Stimulated activated CD4-positive, alpha-beta T cell treated with anti-CD3 and anti-CD28 coated beads, Interleukin-15, amount 100 ng/mL, for 1 hour (primary cell): ENCODE measurements at places on chromosomes 5 and 9.

GRCh38 chr5:136675769-136676168, 310.4 kb upstream of the TRPC7 start:
- DNase-seq: no peak

GRCh38 chr5:140310434-140310833, 7.5 kb upstream of the PFDN1 start:
- no peak for DNase-seq

DNA sequence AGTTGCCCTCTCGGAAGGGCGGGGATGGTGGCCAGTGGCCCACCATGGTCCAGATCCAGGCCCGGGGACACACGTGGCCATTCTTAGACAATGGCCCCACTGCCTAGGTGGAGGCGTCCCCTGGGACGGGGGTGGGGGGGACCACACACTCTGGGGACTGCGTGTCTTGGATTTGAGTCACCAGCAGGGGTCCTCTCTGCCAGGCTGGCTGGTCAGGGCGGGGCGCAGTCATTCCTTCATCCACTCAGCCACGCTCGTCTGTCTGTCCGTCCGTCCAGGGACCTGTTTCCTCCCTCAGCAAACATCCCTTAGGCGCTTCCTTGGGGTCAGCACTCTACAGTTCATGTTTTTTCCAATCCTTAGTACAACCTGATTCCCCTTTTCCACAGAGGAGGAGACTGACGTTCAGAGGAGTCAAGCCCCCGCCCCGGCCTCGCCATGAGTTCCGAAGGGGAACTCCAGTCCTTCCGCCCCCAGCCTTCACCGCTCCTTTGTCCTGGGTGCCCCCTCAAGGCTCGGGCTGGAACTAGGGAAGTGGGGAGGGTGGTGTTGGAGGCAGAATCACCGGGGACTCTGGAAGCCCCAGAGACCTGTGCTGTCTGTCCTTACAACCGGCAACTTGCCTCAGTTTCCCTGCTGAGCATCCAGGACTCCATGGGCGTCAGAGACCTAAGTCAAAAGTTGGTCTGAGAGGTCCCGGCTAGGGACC, 276.6 kb upstream of the MVB12B start:
- DNase-seq: no peak

- DNase-seq: no peak
Measured at GRCh38 chr9:68949271-68950000, 64.5 kb downstream of the PRKACG start.

DNA sequence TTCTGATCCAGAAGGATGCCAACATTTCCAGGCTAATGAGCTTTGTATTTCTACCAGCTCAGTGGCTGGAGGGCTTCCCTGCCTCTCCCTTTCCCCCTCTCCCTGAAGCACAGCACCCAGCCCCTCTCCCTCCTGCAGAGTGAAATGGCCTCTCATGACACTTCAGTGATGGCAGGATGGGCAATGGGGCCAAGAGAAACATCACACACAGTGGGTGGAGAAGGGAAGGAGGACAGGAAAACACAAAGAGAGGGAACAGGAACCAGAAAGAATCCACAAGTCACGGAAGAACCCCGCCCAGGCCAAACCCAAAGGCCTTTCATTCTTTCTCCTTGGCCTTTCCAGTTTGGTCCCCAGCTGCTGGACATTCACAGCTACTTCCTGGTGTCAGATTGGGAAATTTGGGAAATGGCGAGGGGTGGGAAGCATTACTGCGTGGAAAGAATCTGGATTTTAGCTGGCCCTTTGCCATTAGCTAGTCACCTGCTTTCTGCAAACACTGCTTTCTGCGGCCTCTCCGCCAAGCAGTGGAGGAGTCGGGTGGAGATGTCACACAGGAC, 82.6 kb downstream of the GLDC start:
- no peak for DNase-seq

- no peak for DNase-seq
Measured at GRCh38 chr5:73812457-73812856, 186.5 kb downstream of the ARHGEF28 start.

DNA sequence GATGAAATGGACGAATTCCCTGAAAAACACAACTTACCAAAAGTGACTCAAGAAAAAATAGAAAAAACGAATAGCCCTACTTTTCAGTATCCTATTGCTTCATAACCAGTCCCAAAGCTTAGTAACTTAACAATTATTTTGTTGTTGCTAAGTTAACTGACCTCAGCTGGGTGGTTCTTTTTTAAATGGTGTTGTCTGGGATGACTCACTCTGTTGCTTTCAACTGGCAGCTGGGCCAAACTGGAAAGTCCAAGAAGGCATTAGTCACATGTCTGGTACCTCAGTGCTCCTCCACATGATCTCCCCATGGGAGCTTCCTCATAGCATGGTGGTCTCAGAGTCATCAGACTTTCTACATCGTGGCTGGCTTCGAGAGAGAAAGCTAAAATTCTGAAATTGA, 47.8 kb upstream of the ADAMTS2 start:
- DNase-seq: no peak

DNA sequence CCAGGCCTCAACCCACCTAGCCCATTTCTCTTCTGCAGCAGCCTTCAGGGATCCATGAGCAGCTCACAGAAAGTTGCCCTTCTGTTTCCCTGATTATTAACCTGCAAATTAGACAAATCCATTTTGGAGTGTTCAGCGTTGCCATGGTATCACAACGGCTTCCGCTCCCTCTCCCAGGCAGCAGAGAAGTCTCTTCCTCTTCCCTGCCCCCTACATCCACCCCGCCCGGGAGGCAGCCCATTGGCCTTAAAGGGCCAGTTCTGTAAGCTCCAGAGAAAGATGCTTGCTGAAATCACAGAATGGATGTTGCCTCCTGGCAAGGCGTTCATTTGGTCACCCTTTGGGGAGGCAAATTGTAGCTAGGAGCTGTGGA, 47.7 kb upstream of the BOD1 start:
- no peak for DNase-seq

DNA sequence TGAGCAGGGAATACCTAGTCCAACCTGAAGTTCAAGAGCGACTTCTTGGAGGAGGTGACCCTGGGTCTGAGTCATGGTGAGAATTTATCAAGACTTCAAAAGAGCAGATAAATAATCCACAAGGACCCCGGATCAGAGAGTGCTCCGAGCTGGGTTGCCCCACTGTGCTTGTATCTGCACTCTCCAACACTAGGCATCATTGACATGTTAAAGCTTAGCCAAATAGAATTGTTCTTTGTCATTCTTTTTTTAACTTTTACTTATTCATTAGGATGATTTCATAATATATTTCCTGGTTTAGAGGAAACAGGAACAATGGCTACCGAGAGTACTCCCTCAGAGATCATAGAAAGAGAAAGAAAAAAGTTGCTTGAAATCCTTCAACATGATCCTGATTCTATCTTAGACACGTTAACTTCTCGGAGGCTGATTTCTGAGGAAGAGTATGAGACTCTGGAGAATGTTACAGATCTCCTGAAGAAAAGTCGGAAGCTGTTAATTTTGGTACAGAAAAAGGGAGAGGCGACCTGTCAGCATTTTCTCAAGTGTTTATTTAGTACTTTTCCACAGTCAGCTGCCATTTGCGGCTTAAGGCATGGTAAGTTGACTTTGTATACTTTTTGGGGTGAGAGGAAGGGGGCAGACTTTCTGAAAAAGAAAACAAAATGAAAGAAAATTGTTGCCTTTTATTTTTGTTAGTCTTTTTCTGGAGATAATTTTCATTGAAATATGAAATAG, at the start of gene CARD6:
Gene CARD6 (plus strand): TSS at position 300 of the 738 bp plus-strand sequence. CDS start 16 bp downstream, at position 316.
- no peak for DNase-seq

- no peak for DNase-seq
Measured at GRCh38 chr9:130998597-130999244, 10.3 kb upstream of the LAMC3 start.

DNA sequence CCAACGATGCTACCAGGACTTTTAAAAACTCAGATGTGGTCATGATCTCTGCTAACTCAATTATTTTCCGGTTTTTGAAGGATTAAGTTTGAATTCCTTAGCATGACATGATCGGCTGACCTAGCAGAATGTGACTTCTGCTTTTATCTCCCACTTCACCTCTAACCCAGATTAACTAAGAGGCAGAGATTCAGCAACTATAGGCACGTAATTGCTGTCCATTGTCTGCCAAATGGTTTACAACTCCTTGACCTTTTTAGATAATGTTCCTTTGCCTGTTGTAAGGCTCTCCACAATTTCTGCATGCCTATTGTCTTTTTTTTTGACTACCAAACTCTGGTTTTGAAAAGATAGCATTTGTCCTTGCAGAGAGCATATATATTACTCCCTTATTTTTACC, 268.2 kb downstream of the BRINP1 start:
- DNase-seq: no peak

DNA sequence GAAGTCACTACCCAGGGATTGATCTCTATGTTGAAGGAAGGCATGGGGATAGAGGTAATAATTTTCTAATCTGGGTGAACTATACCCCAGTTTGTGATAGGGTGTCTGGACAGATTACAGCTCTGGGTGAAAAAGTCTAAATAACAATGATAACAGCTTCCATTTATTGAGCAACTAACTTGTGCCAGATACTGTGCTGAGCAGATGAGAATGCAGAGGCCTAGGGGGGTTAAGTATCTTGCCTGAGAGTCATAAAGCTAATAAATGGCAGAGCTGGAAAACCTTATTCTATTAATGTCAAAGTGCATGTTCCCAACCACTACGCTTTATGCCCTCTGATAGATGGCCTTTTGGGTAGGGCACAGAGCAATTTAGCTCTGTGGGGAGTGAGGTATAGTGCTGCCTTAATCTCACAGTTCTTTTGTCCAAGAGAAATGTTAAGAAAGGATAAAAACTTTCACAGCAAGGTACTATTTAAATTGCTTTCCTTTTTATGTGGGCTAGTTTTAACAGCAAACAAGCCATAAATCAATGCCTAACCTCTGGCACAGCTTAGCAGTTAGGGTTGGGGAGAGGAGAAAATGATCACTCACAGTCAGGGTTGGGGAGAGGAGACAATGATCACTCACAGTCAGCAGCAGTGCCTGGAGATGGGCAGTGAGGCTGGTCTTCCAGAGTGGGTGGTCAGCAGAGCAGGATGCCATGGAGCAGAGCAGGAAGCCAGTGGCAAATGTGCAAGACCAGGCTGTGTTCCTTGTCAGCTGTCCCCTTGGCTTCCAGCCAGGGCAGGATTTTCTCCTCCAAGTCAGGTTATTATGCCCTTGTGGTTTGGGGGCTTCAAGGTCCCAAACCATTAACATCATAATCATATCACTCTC, 187.0 kb downstream of the CARTPT start:
- DNase-seq: no peak

DNA sequence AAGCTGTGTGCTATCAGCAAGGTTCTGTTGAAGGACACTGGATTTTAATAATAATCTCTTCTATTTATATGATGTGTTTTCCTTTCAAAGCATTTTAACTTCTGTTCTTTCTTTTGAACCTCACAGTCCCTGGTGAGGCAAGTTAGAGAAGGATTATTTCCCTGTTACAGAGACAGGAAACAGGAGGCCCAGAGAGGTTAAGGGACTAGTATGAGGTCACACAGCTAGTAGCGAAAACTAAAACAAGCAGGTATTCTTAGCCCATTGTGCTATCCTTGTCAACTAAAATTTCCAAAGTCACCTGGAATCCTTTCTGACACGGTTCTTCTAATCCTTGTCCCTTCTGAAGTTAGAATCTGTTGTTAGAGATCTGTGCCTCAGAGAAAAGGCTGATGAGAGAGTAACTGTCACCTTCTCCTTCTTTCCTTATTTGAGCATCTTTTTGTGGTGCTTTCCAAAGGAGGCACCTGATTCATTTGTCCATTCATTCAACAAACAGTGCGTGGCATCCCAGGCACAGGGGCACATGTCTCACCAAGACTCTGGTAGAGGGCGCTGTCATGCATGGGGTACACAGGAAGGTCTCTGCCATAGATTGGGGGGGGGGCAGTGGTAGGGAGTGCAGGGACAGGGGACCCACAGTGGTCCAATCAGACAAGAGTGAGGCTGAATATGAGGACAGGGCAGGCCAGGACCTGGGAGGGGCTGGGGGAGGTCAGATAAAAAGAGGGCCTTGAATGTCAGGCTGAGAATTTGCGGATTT, 61.5 kb downstream of the CRB2 start:
- no peak for DNase-seq

- no peak for DNase-seq
Measured at GRCh38 chr5:180096616-180097015, 25.1 kb upstream of the RNF130 start.

- no peak for DNase-seq
Measured at GRCh38 chr5:160959804-160960203, 107.8 kb upstream of the ATP10B start.

DNA sequence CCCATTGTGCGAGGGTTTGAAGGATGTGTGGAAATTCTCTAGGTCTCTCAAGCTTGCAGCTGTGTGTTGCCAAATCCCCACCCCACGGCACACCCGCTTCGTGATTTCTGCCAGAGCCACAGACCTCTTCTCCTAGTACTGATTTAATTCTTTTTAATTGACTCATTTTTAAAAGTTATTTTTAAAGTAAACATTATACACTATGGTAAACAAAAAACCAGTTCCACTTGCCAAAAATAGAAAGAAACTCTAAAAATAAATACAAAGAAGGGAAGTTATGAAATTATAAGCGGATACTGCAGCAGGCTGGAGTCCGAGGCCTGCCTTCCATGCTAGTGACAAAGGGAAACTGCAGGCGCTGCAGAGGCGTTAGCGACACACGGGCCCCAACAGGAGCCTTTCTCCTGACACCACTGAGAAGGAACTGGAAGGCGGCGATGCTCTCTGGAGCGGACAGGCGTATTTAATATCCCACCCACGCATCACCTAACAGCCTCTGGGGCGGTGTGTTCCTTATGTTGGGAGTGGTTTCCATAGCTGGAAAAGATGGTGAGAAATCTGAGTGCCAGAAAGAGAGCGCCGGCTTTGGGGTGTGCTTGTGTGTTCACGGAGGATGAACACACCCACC, 122.5 kb downstream of the COL23A1 start:
- DNase-seq: no peak

DNA sequence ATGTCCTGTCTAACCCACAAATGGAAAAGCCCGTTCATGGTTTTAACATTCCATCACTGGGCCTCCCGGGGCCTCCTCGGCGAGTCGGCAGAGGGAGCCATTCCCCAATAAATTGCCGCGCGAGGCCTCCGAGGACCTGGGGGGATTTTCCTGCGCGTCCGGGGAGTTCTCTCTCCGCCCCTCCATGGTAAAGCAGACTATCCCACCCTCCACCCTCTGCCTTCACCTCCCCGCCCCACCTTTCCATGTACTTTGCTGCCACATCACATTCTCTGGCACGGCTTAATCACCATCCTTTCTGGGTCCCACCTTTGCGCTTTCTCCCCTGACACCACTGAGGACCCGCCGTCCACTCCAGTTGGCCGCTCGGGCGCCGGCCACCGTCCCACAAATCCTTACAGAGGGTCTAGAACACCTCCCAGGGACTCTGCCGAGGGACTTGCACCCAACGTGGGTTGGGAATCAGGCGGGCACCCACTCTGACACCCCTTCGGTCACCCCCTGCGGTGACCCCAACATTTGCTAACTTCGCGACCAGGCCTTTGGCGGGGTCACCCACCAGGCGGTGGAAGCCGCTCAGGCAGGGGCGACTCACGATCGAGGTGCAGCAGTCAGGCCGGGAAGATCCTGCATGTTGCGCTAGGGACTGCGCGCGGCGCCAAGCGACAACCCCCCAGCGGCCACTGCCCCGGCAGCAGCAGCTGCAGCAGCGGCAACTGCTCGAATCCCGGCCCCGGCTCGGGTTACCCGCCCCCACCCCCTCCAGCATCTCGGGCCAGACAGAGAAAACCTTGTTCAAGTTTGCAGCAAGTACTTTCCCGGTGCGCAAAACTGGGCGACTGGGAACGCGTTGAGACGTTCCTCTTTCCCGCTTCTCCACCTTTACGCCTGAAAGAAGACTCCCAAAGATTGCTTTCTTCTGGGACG, at the start of gene MEGF10:
Gene MEGF10 (plus strand): TSS at position 778 of the 927 bp plus-strand sequence. CDS start 40,513 bp downstream, outside the sequence.
- DNase-seq: no peak
